Endothelial cell of umbilical vein (primary cell): ENCODE measurements at places on chromosomes 13 and 19. TPM values are rescaled to one million over a fixed set of nuclear protein-coding genes. Genes with fewer than 3 reads are reported as not detected.

The ZNF730 gene
- total RNA-seq: 3.0 and 4.2 TPM in 2 replicates

The FCER2 gene
- not detected in 2 replicates for total RNA-seq

The CA11 gene
- total RNA-seq: 2.8 TPM in 2 replicates

The LRRC63 gene
- not detected in 2 replicates for total RNA-seq

The CEACAM8 gene
- not detected in 2 replicates for total RNA-seq

DNA sequence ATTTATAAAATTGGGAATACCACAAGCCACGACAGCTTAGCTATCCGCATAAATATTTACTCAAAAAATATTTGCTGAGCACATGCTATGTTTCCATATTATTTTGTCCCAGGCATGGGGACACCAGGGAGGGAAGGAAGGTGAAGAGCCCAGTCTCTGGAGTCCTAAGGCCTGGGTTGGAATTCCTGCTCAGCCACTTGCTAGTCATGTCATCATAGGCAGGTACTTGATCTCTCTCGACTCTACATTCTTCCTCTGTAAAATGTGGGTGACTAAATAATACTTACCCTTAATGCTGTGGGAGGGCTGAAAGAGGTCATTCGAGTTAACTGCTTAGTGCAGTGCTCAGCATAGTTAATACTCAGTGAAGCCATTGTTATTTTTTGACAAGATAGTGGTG is 4.3 kb upstream of the RNASEH2B start:
- no peak for DNase-seq

DNA sequence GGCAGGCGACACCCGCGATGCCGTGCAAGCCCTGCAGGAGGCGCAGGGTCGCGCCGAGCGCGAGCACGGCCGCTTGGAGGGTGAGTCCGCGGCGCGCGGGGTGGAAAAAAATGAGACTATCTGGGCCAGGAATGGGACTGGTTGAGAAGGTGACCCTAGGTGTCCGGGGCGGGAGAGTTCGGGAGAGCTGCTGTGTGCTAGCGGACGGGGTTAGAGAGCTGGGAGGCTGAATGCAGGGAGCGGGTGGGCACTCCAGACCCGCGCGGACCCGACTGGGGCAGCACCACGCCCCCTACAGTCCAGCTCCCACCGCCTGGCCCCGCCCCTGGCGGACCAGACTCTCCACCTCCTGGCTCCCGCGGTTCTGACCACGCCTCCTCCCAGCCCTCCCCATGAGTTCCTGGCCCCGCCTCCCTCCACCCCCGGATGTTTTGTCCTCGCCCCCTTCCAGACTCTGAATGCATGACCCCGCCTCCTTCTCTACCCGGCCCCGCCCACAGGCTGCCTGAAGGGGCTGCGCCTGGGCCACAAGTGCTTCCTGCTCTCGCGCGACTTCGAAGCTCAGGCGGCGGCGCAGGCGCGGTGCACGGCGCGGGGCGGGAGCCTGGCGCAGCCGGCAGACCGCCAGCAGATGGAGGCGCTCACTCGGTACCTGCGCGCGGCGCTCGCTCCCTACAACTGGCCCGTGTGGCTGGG is 1.5 kb downstream of the CLEC11A start:
- peak; percentile 100 for DNase-seq

- no peak for DNase-seq
Measured at GRCh38 chr19:38655148-38655824, 7.8 kb downstream of the ACTN4 start.

- DNase-seq: no peak
Measured at GRCh38 chr19:33832633-33833032, 36.0 kb downstream of the KCTD15 start.

- DNase-seq: no peak
Measured at GRCh38 chr19:42232435-42232834, 10.0 kb downstream of the GSK3A start.
